Endodermal cell (in vitro differentiated cells): ENCODE measurements at places on chromosomes 4 and X.

DNA sequence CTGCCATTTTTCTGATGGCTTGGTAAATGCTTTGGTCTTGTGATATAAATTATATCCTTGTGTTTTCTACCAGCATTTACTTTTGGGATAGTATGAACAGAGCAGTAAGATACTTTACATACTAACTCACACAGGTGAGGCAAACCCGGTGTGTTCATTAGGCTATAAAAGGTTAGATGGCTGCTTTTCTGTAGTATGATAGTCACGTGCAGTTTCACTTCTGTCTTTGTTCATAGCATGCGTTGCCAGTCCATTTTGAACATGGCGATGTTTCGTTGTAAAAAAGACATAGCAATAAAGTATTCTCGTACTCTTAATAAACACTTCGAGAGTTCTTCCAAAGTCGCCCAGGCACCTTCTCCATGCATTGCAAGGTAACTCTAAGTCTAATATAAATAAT lies 88.4 kb downstream of the KLHL8 start:
- no peak for DNase-seq

- DNase-seq: no peak
Measured at GRCh38 chr4:111960241-111960667, 185.0 kb upstream of the FAM241A start.

GRCh38 chr4:152708361-152708760 lies 28.6 kb upstream of the TMEM154 start:
- no peak for DNase-seq

- DNase-seq: no peak
Measured at GRCh38 chr4:137685357-137685756, 153.1 kb upstream of the PCDH18 start.

DNA sequence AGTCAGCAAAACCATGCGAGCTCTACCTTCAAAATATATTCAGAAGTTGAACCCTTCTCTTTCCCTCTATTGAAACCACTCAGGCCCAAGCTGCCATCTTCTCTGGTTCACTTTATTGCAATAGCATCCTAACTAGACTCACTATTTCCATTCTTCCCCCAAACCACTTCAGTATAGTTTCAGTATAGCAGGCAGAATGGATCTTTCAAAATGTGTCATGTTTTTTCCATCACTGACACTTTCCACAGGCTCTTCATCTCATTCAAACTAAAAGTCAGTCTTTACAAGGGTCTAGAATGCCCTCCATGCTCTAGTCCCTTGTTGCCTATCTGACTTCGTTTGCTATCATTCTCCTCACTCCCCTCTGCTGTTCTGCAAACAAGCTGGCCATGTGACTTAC lies 274.4 kb downstream of the IDS start:
- no peak for DNase-seq

GRCh38 chr4:88352062-88352740 lies 26.5 kb upstream of the HERC6 start:
- no peak for DNase-seq

DNA sequence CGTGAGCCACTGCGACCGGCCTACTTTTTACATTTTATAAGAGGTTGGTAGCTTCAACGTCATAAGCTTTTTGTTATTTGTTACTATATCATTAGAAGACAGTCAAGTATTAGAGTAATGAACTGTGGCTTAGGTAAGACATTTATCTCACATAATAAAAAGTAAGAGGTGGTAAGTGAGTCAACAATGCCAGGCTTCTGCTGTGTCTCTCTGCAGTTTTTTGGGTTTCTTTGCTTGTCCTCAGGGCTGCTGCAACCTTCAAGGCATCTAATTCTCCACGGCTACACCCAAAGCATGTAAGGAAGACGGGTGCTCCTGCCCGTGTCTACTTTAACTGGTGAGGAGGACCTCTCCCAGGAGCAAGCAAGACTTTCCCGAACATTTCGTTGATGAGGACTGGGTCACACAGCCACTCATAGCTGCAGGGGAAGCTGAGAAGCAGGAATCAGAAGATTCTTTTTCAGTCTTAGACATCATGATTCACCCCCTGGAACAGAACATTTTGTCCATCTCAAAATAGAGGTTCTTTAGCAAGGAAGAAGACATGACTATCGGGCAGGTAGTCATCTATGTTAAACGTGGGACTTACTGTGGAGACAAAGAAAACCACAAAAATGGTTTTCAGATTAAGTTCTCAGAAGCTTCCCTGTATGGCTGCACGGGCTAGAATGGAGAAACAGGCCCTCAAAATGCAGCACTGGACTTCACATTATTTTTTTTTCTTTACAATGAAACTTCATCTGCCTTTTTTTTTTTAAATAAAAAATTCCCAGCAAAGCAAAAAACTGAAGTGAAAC lies 13.0 kb upstream of the RHOH start:
- no peak for DNase-seq

DNA sequence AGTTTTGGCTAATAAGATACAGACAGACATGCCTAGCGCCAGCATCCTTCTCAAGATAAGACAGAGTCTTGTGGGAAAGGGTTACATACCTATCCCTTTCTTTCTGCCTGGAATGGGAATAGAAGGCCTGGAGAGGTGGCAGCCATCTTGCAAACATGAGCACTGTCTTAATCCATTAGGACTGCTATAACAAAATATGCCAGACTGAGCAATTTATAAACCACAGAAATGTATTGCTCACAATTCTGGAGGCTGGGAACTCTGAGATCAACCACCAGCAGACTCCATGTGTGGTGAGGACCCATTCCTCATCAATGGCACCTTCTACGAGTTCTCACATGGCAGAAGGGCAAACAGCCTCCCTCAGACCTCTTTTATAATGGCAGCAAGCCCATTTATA lies 26.5 kb upstream of the NEIL3 start:
- no peak for DNase-seq

DNA sequence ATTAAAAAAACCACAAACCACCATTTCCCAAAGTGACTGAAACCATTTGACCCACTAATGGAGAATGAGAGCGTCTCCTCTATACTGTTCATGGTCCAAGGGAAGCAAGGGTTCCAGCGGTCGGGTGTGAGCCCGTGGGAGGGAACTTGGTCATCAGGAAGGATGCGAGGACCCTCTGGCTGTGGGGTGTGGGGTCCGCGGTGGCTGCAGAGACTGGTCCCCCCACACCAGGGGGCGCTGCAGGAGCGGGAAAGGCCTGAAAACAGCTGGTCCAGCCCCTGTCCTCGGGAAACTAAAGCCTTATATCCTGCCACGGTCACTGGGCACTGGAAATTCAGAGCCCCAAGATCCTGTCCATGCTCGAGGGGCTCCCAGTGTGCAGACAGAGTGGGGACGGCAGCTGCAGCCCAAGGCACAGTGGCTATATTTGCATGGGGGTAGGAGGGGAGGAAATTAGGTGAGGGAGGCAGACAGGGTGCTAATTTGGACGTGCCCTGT lies 4.3 kb downstream of the BLOC1S4 start:
- peak; percentile 96 for DNase-seq

GRCh38 chr4:41145571-41146078 lies 68.7 kb downstream of the APBB2 start:
- no peak for DNase-seq

GRCh38 chrX:48474127-48474526 lies 1.9 kb upstream of the FTSJ1 start:
- no peak for DNase-seq

- no peak for DNase-seq
Measured at GRCh38 chr4:38939165-38939564, 71.6 kb downstream of the FAM114A1 start.

GRCh38 chr4:6674500-6675149 lies 19.1 kb upstream of the S100P start:
- peak; percentile 73 for DNase-seq

GRCh38 chr4:110475881-110476818 lies at the start of gene ENPEP:
TSS of gene ENPEP (plus strand) at chr4:110476155. CDS start at chr4:110476415, 260 bp downstream.
- peak; percentile 79 for DNase-seq

GRCh38 chr4:105520819-105521790 lies 31.3 kb upstream of the ARHGEF38 start:
- peak; percentile 72 for DNase-seq

DNA sequence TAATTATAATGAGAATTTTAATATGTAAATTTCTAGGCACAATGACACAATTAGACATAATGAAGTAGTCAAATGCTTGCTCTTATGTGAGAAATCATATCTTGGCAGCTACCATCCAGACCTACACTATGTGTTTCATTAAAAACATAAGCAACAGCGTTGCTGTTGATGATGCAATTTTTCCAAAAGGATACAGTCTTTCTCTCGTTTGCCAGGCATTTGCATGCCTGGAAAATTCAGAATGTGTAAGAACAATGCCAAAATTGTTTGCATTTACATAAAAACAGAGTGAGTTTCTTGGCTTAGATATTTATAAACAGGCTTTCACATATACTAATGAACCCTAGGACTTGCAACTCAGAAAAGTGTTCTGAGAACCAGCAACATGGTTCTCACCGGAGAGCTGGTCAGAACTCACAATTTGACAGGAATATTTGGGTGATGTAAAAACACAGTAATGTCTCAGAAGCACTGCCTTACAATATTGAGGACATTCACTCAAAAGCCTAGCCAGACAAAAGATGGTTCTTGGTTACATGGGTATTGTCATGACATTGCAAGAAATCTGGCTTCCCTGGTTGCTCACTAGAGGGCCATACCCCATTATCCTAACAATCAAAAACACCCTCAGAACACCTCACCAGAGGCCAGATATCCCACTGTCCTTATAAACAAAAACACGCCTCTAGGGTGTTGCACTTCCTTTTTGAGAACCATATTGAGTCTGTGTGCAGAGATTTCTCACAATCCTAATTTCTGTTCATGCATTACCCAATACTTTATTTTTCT lies 1029.0 kb upstream of the AGA start:
- DNase-seq: no peak

GRCh38 chr4:104901438-104901837 lies 245.2 kb upstream of the TET2 start:
- peak; percentile 63 for DNase-seq

DNA sequence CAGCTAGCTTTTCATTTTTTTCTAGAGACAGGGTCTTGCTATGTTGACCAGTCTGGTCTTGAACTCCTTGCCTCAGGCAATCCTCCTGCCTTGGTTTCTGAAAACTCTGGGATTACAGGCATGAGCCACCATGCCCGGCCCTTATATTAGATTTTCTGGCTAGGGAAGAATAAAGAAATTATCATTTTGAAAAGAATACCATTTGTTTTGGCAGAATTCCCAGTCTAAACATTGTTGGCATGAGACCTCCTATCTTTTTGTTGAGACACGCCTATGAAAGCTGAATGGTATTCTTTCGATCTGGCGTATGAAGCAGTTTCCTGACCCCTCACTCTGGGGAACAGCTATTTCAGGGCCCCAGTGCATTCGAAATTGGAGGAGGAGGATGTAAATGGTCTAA lies 107.0 kb downstream of the REPS2 start:
- no peak for DNase-seq

GRCh38 chrX:63560601-63561218 lies 209.6 kb upstream of the SPIN4 start:
- DNase-seq: peak; percentile 90

- DNase-seq: no peak
Measured at GRCh38 chr4:112063260-112063659, 82.0 kb upstream of the FAM241A start.

DNA sequence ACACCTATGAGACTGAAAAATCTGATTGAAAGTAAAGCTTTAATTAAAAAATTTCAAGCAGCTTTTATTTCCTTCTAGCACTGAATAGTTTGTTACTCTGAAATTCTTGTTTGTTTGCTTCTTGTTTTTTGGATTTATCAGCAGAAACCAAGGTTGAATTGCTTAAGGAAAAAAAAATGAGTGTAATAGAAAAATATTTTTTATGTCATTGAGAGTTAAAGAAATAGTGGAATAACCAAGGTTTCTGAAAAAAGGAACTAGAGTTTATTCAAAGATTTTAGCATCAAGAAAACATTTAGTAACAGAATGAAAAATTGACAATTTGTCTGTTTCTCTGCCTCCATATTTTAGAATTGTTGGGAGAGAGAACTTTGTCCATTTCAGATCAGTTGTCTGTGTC lies 1852.2 kb downstream of the PCDH7 start:
- no peak for DNase-seq

GRCh38 chr4:114649908-114650307 lies 51.3 kb downstream of the UGT8 start:
- no peak for DNase-seq

- no peak for DNase-seq
Measured at GRCh38 chr4:42101446-42101975, 50.9 kb downstream of the BEND4 start.

DNA sequence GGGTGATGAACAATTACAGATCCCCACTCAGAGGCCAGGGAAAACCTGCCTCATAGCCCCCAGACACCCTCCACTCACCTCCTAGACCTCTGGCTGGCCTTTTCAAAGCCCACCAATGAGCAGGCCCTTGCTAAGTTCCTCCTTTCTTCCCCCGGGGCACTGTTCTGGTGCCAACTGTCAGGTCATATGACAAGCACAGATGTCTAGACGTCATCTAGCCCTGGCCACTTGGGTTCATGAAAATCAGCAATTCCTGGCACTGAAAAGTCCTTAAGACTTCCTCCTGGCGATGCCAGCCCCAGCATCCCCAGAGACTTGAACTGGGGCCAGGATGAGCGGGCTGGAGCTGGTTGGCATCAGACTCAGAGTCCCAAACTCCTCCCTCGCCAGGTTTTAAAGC lies 115.6 kb upstream of the NALF2 start:
- DNase-seq: no peak

- no peak for DNase-seq
Measured at GRCh38 chr4:158586881-158587280, 65.2 kb downstream of the RXFP1 start.

DNA sequence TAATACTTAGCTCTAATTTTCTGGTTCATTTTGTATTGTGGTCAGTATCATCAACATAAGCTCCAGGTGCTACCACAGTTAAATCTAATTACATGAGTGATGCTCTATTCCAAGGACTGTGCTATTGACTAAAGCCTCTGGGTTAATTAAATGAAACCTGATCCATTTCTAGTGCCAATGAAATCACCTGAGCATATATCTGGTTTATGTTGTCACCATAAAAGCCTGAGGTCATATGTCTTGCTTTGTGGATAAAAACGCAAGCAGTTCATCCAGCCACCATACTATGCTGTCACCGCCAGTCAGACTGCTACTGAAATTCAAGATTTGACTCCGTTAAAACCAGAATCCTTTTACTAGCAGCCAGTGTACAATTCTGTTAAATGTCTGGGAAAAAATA lies 64.2 kb upstream of the ZNF518B start:
- no peak for DNase-seq

DNA sequence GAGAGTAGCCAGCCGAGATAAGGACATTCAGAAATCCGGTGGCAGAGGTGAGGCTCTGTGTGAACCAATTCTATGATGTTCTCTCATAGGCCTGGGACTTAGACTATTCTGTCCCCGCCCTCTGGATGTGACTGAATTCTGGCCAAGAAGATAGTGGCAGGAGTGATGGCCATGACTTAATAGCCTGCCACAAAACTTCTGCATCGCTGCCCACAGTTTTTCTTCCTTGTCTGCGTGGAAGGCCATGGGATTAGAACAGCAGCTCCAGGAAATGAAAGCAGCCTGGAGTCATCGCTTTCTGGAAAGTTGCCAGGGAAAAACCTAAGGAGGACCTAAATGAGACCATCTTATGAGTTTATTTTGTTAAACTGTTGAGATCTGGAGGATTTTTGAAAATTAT lies 134.7 kb downstream of the F11 start:
- DNase-seq: no peak
